Fibroblast of skin of right biceps (primary cell): ENCODE measurements at places on chromosomes 4 and X.

GRCh38 chr4:40710484-40711254 lies 39.1 kb upstream of the NSUN7 start:
- DNase-seq: no peak

- DNase-seq: peak; percentile 85
Observed at GRCh38 chr4:80184053-80184824, 13.1 kb upstream of the PRDM8 start.

GRCh38 chrX:97372001-97372766 lies 488.5 kb downstream of the RPA4 start:
- DNase-seq: no peak

DNA sequence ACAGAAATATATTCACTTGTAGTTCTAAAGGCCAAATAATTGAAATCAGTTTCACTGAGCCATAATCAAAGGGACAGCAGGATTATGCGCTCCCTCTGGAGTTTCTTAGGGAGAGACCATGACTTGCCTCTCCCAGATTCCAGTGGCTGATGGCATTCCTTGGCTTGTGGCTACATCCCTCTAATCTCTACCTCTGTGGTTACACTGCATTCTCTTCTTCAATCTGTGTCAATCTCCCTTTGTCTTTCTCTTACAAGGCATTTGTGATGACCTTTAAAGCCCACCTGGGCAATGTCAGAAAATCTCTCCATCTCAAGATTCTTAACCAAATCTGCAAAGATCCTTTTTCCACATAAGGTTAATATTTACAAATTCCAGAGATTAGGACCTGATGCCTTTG lies 260.2 kb downstream of the UNC5C start:
- no peak for DNase-seq

DNA sequence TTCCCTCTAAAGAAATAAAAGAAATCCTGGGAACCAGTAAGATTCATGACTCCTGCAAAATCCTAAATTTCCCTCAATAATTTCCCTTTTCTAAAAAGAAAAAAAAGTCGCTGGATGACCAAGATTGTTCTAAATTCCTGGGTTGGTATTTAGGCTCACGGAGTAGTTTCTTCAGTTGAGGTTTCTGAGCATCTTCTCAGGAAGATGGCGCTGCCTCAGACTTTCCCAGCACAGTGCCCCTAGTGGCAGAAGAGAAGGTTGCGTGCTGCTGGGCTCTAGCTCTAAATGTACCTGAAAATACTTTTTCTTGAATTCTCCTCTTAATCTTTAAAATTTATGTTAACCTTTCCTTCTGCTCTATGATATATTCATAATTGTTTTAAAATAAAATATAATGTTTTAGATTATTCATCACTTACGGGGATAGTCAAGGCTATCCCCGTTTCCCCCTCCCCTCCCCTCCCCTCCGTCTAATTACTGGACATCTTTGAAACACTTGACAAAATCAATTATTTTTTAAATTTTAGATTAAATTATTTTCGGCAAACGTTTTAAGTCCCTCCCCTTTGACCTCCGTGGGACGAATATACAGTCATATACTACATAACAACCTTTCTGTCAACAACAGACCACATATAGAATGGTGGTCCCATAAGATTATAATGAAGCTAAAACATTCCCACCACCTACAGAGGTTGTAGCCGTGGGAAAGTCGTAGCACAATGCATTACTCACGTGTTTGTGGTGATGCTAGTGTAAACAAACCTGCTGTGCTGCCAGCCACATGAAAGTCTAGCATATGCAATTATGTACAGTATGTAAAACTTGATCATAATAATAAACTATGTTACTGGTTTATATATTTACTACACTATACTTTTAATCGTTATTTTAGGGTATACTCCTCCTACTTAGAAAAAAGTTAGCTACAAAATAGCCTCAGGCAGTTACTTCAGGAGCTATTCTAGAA lies 41.0 kb upstream of the GATB start:
- DNase-seq: peak; percentile 40

DNA sequence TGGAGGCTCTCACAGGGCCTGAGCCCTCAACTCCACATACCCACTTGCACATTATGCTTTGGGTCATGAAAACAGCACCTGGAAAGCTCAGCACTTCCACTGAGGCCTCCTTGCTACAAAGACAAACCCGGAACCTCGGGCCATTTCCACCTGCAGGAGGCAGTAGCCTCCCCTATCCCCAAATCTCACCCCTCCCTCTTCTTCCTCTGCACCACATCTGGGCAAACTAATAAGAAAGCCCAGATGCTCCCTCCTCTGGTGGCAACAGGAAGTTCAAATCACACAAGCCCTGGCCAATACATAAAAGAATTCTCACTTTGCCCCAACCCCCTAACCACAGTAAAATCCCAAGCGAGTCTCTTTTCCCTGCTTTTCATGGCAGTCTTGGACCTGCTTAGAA lies 136.4 kb downstream of the MAPK10 start:
- DNase-seq: peak; percentile 55

DNA sequence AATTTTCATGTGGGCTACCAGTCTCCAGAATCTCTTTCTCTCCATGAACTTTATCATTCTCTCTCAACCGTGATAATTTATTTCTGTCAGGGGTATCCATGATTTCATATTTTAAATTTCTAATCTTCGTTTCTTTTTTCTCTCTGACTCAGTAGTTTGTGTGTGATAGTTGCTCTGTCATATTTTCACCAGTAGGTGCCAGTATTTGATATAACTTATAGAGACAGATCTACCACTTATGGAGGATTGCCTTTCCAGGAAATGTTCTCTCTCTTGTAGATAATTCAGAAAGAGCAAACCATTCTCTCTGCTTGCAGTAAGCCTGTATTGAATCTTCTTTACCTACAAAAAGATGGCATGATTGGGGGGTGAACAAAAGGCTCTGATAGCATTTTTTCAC lies 79.3 kb upstream of the DYNLT3 start:
- DNase-seq: peak; percentile 36

- peak; percentile 41 for DNase-seq
Observed at GRCh38 chrX:115533485-115533884, 27.5 kb upstream of the PLS3 start.

DNA sequence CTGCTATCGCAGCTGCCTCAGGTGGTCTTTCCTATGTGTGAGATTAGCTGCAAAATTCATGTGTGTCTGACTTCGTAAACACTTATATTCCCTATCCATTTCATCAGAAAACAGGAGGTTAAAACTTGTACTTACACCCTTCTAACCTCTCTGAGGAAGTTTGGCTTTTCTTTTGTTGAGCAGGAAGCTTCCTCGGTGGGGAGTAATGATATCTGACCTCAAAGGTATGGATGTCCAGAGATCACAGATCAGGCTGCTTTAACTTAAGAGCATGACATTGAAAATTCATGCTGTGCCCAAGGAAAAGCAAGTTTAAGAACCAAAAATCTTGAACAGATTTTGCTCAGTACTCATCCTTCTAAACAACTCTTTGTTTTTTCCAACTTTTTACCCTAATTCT lies 429.1 kb downstream of the STIM2 start:
- DNase-seq: no peak

- DNase-seq: peak; percentile 23
Observed at GRCh38 chrX:107454302-107454701, 4.8 kb downstream of the FRMPD3 start.

DNA sequence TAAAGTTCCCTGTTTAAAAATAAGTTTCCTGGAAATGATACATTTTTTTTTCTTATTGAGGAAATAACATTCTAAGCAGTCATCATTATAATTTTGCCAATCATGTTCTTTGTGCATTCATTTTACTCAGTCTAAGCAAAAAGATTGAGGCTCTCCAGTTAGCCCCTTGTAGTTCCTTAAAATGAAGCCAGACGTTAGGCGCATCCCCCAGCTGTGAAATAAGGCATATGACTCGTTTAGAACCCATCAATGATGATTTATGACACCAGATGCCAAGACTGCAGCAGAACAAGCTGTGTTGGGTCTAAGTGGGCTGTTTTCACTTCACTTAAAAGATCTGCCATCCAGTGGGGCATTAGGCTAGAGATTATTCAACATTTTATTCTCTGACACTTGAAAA lies 17.0 kb downstream of the PDGFC start:
- DNase-seq: peak; percentile 52

GRCh38 chr4:36310793-36311192 lies 29.4 kb downstream of the DTHD1 start:
- no peak for DNase-seq

DNA sequence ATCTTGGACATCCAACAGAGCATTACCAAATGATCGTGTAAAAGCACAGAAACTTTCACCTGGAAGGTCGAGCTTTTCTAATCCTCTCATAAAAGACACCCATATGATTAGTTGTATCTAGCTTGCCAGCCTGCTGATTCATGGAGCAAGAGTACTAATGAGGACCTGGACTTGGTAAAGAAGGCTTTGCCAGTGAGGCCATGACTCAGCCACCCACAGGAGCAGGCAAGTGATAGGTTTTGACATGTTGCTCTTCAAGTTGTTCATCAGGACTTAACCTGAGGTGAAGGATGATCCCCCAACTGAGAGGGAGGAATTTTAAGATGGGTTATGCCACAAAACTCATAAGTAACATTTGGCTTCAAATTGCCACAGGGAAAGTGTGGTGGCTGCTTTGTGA lies 24.7 kb upstream of the EPGN start:
- DNase-seq: peak; percentile 55

DNA sequence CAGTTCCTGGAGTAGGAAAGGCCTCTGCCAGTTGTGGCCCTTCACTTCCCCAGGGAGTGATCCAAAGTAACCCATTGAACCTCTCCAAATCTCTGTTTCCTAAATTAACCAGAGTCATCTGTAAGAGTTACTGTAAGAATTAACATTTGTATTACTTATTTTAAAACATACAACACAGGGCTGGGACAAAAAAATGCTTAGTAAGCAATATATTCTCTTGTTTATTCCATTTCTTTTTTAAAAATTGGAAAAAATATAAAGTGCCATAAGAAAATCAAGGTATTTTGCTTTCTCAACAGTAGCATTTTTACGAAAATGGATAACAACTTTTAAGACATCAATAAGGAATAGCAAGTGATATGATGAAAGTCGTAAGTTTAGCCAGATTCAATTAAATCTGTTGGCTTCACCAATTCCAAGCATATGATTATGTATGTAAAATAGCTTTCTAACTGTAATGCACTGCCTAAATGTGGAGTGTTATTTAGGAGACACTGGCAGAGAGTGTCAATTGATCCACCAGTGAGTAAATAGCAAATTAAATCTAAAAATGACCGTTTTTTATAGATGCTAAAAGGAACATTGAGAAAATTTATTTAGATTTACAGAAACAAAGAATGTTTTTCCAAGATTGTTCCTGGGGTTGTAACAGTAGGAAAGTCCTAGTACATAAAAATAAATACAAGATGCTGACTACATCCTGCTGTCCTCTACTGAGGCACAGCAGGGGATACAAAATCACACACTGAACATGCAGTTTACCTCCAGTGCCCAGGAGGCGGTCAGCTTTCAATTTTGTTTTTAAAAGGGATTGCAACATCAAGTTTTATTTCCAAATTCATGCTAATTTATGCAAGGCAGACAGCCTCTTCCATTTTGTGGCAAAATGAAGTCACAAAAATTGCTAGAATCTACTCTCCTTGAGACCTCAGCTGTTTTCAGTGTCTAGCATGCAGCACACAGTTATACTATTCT lies 53.7 kb downstream of the GPM6A start:
- DNase-seq: no peak

GRCh38 chr4:173076903-173077634 lies 91.5 kb upstream of the GALNT7 start:
- DNase-seq: peak; percentile 41

GRCh38 chr4:110135523-110135922 lies 62.9 kb downstream of the ELOVL6 start:
- DNase-seq: no peak

- peak; percentile 44 for DNase-seq
Observed at GRCh38 chrX:51641421-51642021, 22.8 kb upstream of the CENPVL3 start.

DNA sequence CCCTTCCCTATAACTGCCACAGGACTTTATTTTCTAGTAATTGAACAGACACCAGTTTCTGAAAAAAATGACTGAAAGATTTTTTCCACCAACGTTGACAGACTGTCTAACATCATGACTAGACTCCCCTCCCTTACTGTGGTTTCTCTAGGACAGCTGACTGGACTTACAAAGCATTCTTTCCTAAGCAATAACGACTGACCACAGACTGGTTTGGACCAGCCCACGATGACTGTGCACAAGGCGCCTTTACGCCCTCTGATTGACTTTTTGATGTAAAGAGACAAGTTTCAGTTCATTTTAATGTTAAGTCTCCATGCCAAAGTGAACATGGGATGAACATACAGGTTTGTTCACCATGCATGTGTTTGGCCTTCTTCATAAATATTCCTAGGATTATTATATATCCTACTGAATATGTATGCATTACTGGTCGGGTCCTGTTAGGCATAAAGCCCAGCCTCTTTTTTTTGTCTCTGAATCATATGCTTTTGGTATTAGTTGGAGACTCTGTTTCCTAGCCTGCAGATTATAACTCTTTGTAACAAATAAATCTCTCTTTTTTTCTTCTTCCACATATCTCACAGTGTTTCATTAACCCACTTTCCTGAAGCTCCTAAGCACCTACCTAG lies 50.5 kb upstream of the UGT2B4 start:
- DNase-seq: peak; percentile 64

DNA sequence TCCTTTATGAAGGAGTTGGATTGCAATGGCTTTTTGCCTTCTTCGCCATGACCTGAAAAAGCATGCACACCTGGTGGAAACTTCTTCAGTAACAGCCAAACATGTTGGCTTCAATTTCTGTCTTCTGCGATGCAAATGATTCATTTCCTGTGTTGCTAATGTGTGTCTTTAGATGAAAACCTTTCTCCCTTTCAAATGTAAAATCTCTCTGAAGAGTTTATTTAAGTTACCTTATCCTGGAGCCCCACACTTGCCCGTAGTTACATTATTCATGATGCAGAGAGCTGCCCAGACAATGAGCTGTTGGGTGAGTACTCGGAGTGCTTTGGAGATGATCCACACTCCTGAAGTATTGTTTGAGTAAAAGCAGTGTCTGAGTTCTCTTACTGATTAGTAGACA lies 1100.9 kb downstream of the RPA4 start:
- DNase-seq: peak; percentile 2

DNA sequence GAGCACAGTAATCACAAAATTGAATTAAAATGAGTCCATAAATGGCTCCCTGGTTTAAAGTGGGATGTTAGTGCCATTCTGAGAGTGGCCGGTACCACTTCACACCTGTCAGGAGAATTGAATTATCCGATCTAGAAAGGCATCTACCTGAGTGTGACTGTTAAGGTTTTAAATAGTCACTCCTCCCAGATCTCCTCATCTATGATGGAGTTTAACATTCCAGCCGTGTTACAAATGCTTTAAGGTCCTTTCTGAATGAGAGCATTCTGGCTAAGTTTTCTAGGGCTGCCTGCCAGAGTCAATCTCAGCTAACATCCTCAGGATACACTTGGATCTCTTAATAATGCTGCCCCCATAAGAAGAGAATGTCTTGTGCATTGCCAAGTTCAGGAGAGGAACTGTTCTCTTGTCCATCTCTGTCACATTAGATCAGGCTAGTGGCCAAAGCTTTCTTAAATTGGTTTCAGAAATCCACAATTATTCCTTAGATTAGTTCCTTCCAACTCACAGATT lies 231.1 kb downstream of the SLC39A8 start:
- DNase-seq: no peak

DNA sequence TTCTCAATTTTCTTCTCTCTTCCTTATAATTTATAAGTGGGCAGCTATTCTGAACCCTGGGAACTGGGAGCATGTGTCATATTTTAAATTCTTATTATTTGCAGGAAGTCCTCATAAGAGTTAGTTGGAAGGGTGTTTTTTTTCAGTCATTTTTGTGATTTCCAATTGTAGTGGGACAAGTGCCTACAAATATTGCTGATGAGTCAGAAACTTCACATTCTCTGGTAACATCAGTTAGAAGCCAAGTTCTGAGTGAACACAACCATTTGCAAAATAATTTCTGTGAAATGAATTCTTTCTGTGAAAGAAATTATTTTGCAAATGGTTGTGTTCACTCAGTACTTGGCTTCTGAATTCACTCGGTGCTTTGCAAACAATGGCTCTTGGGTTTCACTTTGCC lies 20.8 kb upstream of the NWD2 start:
- DNase-seq: no peak
